NCI-H748 treated with DMSO at 0.1 percent for 48 hours (cell line): ENCODE measurements at places on chromosomes 5 and 9.
A peak's percentile ranks its signal among the peaks of the same experiment; 100 is the strongest.

GRCh38 chr5:181198905-181199519 lies 6.0 kb downstream of the TRIM7 start:
- no peak for DNase-seq

- no peak for DNase-seq
These were observed 178.7 kb upstream of the FBXL17 start for GRCh38 chr5:108560581-108560980.

DNA sequence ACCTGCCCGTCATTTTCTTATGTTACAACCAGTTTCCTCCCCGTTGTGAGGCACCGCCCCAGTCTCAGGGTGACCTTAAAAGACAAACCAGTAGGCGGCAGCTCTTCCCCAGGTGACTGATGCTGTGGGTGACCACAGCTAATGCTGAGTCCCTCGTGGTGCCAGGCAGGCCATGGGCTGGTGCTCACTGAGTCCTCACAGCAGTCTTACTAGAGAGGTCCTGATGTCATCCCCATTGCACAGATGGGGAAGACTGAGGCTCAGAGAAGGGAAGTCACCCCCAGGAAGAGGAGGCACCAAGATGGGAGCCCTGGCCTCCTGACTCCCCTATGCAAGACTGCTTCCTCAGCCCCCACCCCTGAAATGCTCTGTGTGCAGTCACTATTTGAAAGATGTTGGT lies 978 bp downstream of the CFAP157 start:
- no peak for DNase-seq

- DNase-seq = no peak
These were observed 380.3 kb upstream of the TNC start for GRCh38 chr9:115498303-115498702.

- no peak for DNase-seq
These were observed 64.4 kb downstream of the SNX18 start for GRCh38 chr5:54581831-54582548.

- DNase-seq = no peak
These were observed 6.0 kb upstream of the ST8SIA4 start for GRCh38 chr5:100909034-100909433.

GRCh38 chr5:135170500-135170899 lies 136.5 kb upstream of the PITX1 start:
- no peak for DNase-seq

DNA sequence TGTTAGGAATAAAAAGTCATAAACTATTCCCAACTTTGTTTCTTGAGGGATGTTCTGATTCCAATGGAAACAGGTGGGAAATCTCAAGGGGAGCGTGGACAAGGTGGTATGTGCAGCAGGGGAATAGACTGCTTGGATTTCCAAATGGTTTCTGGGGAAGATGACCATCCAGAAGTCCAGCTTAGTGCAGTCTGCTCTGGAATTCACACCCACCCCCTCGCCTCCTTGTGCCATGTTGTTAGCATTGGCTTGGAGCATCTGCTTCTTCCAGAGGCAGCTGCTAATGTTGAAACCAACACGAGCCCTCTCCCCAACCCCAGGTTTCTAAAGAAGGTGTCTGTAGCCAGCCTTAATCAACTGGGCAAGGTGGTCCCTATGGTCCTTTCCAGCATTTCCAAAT lies 90.9 kb downstream of the PDE6A start:
- DNase-seq = no peak

DNA sequence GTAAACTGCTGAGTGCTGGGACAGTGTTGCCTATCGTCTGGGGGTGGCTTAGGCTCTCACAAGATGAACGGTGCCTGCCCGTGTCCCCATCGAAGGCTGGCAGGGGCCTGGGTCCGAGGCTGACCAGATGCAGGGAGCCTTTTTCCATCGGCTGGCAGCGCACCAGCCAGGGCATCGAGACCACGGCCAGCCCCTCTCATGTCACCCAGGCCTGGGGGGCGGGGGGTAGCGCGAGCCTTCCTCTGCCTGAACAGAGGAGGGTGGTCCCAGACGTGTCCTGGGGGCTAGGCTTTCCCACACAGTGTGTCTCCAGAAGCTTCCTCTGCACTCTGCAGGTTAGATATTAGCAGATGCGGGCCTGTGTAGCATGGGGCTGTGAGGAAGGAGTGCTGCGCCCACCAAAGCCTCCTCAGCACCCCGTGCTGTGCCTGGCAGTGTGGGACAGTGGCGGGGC lies 17.3 kb downstream of the FGD3 start:
- no peak for DNase-seq

DNA sequence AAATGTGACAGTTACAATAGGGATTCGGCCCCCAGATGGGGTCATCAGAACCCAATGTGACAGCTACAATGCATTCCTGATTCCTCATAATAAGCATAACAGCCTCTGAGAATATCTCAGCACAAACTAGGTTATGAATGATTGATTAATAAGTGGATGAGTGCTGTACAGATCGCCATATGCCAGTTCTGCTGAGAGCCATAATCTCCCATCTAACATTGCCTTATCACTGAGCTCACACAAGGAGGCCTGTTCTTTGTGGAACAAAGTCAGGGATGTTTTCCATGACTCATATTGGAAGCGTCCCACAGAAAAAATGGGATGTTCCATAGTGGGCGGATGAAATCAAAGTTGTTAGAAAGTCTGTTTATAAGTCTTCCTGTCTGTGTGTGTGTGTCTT lies 89.6 kb downstream of the KIF4B start:
- DNase-seq = no peak

GRCh38 chr9:131601683-131602181 lies 56.4 kb downstream of the PRRT1B start:
- no peak for DNase-seq

DNA sequence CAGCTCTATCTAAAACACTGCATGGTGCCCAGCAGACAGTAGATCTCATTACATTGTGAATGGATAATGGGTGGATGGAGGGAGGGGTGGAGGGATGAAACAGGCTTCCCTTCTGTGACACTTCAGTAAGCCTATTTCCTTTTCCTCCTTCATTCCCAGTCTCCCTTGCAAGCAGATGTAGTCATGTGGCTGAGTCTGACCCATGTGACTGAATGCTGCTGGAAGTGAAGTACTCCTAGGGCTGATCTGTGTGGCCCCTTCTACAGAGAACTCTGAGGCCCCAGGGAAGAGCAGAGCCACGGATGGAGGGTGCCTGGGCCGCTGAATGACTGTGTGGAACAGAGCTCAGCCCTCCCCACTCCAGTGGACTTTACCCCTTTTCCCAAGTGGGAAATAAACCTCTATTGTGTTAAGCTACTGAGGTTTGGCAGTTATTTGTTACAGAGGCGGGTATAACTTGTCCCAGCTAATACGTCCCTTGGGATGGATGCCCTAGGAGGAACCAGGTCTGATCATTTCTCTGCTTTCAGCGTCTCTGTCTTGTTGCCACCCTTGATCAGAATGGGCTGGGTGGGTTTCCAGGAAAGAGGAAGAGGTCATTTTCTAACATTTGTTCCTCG lies 176.1 kb upstream of the MVB12B start:
- peak; percentile 55 for DNase-seq

- no peak for DNase-seq
These were observed 234.4 kb upstream of the ATP10B start for GRCh38 chr5:161086461-161086860.

DNA sequence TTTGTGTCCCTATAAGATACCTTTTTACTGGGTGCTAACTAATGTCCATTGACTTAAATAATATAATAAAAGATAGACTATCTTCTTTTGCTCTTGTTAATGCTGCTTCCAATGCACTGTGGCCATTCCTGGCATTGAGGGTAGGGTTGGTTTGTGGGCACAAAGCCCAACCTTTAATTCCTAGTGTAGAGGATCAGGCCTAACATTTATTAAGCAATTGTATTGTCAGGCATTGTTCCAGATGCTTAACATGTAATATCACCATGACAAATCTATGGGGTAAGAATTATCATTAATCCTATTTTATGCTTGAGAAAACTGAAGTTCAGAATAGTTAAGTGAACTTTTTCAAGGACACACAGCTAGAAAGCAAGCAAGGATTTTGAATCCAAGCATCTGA lies 60.4 kb upstream of the GPBP1 start:
- DNase-seq = no peak

GRCh38 chr5:9799606-9800005 lies 169.5 kb upstream of the TAS2R1 start:
- DNase-seq = no peak

DNA sequence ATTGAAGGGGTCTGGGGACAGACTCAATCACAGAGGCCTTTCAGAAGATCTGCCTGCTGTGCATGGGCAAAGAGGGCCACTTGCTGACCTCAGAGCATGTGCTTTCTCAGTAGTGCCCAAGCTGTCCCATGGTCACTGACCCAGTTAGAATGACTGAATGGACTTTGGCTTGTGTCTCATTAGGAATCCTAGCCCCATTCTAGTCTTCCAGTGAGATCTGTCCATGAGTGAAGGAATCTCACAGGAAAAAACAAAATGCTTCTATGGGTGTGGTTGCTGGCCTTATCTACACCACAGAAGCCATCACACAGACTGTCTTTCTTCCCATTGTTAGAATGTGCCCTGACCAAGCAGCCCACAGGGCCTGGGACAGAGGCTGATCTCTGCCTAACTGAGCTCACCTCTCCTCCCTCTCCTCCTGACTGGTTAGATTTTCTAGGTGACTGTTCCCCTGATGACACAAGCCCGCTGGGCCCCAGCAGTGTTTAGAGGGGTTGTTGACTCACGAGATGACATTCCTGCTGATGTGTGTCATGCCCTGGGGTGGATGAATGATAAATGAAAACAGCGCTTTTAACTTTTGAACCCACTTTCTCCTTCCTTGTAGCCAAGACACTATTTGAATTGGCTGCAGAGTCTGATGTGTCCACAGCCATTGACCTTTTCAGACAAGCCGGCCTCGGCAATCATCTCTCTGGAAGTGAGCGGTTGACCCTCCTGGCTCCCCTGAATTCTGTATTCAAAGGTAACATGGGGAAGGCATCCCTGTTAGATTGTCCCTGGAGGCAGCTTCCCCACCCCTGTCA lies 24.8 kb downstream of the TGFBI start:
- DNase-seq = no peak
